ENCODE measurements at places on chromosomes 11 and 22.

- H3K27me3 ChIP-seq = no peaks in the 10 kb centered on the region
- H3K4me1 ChIP-seq = peaks cover 40% of the 10 kb centered on the region
- H3K36me3 ChIP-seq = no peaks in the 10 kb centered on the region
- peak overlapping the region; percentile 51 for H3K27ac ChIP-seq
- no peak for DNase-seq
Measured at GRCh38 chr11:67345920-67346819, 7.2 kb downstream of the POLD4 start.

DNA sequence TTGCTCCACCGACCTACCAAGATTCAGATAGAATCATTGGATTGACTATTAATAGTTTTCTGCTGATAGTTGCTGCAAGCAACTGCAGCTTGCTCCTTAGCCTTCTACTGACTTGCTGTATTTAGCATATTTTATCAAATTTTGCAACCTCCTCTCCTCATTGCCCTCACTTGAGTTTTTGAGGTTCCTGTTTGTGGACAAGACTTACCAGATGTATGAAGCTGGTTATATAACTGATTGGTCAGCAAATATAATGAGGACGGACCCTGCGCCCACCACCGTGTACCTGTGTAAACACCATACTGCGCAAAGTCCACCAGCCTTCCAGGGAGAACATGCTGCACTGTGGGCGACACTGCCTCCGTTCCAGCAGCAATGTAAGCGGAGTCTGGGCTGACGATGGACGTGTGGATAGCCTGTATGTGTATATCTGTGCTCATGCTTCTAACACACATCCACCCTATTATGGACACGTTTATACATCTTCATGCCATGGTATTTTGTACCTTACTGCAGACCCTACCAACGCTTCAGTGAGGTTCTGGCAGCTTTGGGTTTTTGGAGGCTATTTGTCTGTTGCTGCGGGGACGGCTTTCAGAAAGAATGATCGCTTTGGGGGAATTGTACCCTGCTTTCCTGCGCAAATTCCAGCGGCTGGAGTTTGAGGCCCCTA is 1.5 kb upstream of the USP18 start:
- peaks cover 27% of the 10 kb centered on the region for H3K4me1 ChIP-seq
- no peak overlapping the region for H3K27ac ChIP-seq
- H3K27me3 ChIP-seq = no peaks in the 10 kb centered on the region
- no peaks in the 10 kb centered on the region for H3K36me3 ChIP-seq
- no peak overlapping the region for H3K4me3 ChIP-seq
- DNase-seq = no peak

GRCh38 chr11:23078289-23078971 is 218.2 kb upstream of the CCDC179 start:
- no peaks in the 10 kb centered on the region for H3K36me3 ChIP-seq
- no peak overlapping the region for H3K4me3 ChIP-seq
- no peaks in the 10 kb centered on the region for H3K27me3 ChIP-seq
- H3K4me1 ChIP-seq = no peaks in the 10 kb centered on the region
- H3K27ac ChIP-seq = no peak overlapping the region

DNA sequence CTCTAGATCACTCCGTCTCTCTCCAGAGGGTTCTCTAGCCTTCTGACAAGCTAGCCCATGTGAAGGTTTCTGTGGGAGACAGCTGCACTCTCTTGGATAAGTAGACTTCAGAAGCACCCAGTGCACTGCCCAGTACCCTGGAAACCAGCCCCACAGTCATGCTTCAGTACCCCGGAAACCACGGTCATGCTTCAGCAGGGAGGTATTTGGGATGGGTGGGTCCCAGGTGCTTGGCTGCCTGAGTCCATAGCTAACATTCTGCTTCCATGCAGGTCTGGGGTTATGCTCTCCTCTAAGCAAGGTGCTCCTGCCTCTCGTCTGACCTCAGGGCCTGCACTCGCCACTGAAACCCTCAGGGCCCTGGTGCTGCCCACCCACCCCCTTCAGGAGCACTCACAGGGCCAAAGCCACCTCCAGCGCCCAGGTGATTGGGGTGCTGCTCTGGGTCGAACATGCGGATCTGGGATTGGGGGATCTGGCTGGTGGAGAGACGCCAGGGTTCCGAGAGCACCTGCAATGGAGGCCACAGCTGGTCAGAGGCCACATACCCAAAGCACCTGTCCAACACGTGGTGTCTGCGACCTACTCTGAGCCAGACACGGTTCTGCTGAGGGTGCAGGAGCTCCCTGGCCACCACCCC is 7.3 kb upstream of the SYCE3 start:
- no peak overlapping the region for H3K4me3 ChIP-seq
- no peak overlapping the region for H3K27ac ChIP-seq
- no peaks in the 10 kb centered on the region for H3K27me3 ChIP-seq
- DNase-seq = no peak

DNA sequence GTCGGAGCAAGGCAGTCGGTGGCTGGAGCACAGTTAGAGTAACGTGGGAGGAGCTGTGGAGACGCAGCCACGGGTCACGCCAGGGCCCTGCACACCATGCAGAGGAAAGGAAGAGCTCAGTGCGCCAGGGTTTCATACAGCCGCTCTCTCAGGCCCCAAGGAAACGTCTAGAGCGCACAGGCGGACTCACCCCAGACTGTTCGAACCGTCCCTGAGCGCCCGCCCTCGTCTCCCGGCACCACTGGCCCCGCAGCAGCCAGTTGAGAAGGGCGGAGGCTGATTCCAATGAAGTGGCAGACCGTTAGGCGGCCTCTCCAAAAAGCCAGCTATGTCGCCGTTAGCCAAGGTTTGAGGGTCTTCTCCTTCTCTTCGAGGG is 483 bp upstream of the HYLS1 start:
- peaks cover 17% of the 10 kb centered on the region for H3K4me1 ChIP-seq
- DNase-seq = peak; percentile 27
- peak overlapping the region; percentile 96 for H3K27ac ChIP-seq
- H3K4me3 ChIP-seq = peak overlapping the region; percentile 91
- H3K27me3 ChIP-seq = peaks cover 4% of the 10 kb centered on the region
- H3K36me3 ChIP-seq = no peaks in the 10 kb centered on the region

DNA sequence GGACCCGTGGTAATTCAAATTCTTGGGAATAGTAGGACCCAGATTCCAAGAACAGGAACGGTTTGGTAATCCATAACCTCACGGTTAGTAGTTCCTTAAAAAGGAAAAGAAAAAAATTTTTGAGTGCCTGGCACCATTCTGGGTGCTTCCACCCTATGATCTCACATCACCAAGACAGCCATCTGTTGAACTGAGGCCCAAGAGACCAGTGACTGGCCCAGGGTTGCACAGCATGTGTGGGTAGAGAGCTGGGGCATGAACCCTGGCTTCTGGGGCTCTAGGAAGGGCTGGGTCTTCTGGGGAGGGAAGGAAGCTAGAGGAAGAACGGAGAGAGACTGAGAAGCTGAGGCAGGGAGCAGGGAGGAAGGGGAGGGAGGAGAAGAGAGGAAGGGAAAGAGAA is 4.7 kb upstream of the SPI1 start:
- no peak overlapping the region for H3K27ac ChIP-seq
- peaks cover 2% of the 10 kb centered on the region for H3K4me1 ChIP-seq
- H3K4me3 ChIP-seq = no peak overlapping the region
- no peaks in the 10 kb centered on the region for H3K27me3 ChIP-seq
- DNase-seq = no peak

DNA sequence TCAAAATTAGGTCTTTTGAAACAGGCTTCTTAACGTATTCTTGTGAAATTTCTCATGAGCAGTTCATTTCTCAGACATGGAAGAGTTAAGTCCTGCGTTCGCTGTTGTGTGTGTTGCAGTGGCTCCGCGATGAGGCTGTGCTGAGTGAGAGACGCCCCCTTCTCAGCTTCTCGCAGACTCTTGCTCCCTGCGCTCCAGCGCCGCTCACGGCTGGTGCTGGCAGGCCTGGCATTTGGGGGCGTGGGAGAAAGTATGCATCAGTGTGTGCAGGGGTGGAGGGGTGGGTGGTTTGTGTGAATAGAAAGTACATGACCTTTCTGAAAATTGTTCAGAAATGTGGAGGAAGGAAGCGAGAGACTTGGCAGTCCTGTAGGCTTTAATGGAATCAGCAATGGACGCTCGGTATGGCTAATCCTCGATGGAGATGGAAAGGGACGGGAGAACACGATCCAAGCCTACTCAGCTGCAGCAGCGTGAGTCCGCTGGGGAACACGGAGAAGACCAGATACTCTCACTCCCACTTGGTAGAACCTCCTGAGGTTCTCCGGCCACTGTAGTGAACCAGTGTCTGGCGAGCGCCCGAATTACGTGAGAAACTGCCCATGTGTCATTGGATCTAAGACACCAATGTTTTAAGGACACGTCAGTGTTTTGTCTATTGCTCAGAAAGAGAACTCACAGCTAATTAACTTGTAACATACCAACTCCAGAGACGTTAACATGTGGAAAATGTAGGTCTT is 5.9 kb downstream of the TAB1 start:
- no peak overlapping the region for H3K4me3 ChIP-seq
- H3K36me3 ChIP-seq = peaks cover 5% of the 10 kb centered on the region
- H3K27ac ChIP-seq = no peak overlapping the region
- H3K4me1 ChIP-seq = peaks cover 36% of the 10 kb centered on the region

DNA sequence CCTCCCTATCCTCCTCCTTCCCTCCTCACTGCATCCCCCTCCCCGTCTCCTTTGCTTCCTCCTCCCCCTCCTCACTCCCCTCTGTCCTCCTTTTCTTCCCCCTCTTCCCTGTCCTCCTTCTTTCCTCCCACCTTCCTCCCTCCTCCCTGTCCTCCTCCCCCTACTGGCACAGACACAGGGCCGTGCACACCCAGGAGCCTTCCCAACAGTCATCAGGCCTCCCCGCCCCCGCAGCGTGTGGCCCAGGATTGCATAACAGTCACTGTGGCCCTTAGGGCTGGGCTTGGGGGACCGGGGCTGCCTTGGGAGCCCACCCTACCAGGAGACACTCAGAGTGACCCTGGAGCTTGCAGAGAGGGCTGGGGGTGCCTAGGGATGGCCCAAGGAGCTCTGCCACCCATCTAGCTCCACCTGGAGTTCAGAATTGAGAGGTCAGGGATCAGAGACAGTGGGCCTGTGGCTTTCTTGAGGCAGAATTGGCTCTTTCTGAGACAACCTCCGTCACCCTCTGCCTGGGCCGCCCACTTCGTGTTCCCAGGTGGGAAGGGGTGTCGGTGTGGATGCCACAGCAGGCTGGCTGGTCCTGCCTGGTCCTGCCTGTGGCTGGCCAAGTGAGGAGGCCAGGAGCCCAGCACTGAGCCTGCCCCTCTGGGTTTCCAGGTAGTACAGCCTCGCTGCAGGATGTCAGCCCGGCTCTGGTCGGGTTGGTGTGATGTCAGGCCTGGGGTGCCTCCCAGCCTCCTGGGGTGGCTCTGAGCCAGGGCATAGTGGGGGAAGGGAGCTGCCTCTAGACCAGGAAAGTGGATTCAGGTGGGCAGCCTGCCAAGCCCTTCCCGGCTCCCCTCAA is 1.6 kb downstream of the SPI1 start:
- H3K27ac ChIP-seq = no peak overlapping the region
- H3K27me3 ChIP-seq = no peaks in the 10 kb centered on the region
- no peak for DNase-seq
- H3K4me3 ChIP-seq = peak overlapping the region; percentile 1
- H3K36me3 ChIP-seq = no peaks in the 10 kb centered on the region

- H3K27me3 ChIP-seq = peaks cover 6% of the 10 kb centered on the region
- H3K27ac ChIP-seq = no peak overlapping the region
- no peaks in the 10 kb centered on the region for H3K36me3 ChIP-seq
- H3K4me3 ChIP-seq = no peak overlapping the region
- no peak for DNase-seq
Measured at GRCh38 chr11:68974421-68975194, 6.2 kb downstream of the MRGPRD start.

- H3K27ac ChIP-seq = peak overlapping the region; percentile 100
- no peaks in the 10 kb centered on the region for H3K36me3 ChIP-seq
- DNase-seq = no peak
Measured at GRCh38 chr11:74010306-74011300, 1.7 kb upstream of the UCP3 start.

DNA sequence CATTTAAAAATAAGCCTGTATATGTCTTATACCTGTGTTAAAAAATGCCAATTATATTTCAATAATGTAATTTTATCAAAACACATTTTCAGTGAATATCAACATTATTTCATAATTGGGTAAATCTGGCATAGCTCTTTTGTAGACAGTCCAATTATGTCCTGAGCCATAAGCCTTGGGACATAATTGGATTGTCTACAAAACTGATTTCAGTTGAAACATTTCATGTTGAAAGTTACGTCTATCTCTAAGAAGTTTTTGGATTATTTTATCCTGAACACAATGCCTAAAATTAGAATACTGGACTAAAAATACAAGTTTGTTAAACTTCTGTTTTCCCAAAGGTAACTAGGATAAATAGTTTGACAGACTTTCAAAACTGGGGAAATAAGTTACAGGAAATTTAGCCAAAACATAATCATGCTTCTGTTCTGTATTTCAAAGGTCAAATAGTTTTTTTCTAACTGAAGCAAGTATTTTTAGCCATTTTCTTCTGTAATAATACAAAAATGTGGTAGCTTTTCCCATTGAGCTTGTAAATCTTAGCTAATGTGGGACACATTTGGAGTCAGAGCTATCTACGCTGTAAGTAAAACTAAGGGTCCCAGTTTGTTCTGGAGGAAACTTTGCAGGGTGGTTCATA is 100.7 kb upstream of the BIRC3 start:
- no peaks in the 10 kb centered on the region for H3K4me1 ChIP-seq
- H3K27ac ChIP-seq = no peak overlapping the region
- H3K4me3 ChIP-seq = no peak overlapping the region
- no peaks in the 10 kb centered on the region for H3K36me3 ChIP-seq

DNA sequence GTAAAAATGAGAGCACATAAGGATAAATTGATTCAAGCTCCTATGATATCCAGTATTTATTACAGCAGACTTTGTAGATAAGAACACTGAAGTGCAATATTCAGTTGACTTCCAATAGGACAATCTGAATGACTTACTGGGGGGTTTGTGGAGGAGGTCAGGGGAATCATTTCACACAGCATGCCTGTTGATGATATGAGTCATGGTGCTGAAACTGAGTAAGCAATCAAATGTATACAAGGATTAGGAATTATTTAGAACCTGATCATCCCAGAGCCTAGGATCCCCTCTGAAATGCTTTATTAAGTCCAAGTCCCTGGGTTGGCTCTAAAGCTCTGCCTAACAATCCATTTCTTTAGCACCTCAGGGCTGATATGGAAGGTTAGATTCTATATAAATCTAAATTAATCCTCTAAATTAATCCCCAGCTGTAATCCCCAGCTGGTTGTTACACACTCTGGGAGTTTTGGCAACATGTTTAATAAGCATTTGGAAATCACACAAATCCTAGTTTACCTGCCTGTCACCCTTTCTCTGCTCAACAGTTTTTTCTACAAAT is 326.4 kb downstream of the GUCY1A2 start:
- no peaks in the 10 kb centered on the region for H3K36me3 ChIP-seq
- no peaks in the 10 kb centered on the region for H3K27me3 ChIP-seq
- H3K4me1 ChIP-seq = no peaks in the 10 kb centered on the region
- H3K4me3 ChIP-seq = no peak overlapping the region
- H3K27ac ChIP-seq = no peak overlapping the region

DNA sequence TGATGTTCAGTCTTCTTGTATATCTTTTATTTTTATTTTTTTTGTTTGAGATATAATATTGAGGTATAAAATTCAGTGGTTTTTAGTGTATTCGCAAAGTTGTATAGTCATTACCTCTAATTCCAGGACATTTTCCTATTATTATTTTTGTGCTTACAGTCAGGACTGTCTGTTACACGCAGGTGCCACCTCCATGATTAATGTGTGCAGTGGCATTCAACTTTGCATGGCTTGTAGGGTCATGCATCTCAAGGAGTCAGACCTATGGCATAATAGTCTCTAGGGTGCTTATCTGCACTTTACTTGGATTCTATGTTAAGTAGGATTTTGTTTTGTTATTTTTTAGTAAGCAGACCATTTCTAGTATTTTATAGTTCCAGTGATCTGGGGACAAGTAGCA is 1.0 kb downstream of the CTR9 start:
- peak overlapping the region; percentile 95 for H3K4me3 ChIP-seq
- H3K27me3 ChIP-seq = no peaks in the 10 kb centered on the region
- H3K4me1 ChIP-seq = peaks cover 24% of the 10 kb centered on the region
- H3K27ac ChIP-seq = peak overlapping the region; percentile 92
- peaks cover 5% of the 10 kb centered on the region for H3K36me3 ChIP-seq
- DNase-seq = no peak
